ENCODE measurements at places on chromosomes 16 and 17.

GRCh38 chr16:87854053-87854906 lies 15.0 kb downstream of the SLC7A5 start:
- no peak for DNase-seq

- no peak for DNase-seq
These were observed 221.7 kb downstream of the RPTOR start for GRCh38 chr17:80766290-80766855.

GRCh38 chr17:80095038-80095843 lies 6.1 kb upstream of the GAA start:
- no peak for DNase-seq

DNA sequence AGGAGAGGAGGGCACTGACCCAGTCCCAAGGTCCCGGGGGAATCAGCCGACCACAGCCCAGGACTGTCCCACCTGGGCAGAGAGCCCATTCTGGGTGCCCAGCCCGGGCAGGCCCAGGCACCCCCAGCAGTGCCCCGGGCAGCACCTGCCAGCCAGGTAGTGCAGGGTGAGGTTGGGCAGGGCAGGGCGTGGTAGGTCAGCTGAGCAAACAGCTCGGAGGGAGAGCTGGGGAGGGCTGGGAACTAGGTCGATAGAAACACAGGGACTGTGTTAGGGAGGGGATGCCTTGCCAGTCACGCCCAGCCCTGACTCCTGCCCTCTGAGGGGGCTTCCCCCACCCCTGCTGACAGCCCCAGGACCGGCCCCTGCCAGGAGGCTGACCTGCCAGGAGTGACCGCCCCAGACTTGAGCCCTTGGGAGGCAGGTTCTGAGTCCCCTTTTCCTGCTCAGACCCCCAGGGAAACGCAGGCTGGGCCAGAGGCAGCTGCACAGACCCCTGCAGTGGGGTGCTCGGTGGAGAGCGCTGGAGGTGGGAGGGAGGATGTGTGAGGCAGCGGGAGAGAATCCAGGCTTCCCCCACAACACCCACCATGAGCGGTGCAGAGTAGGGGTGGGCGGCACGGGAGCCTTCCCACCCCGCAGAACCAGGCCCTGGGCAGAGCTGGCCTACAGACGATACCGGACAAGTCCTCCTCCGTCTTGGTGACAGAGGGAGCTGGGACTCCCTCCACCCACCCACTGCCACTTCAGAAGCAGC lies 4.7 kb downstream of the HS3ST6 start:
- no peak for DNase-seq

DNA sequence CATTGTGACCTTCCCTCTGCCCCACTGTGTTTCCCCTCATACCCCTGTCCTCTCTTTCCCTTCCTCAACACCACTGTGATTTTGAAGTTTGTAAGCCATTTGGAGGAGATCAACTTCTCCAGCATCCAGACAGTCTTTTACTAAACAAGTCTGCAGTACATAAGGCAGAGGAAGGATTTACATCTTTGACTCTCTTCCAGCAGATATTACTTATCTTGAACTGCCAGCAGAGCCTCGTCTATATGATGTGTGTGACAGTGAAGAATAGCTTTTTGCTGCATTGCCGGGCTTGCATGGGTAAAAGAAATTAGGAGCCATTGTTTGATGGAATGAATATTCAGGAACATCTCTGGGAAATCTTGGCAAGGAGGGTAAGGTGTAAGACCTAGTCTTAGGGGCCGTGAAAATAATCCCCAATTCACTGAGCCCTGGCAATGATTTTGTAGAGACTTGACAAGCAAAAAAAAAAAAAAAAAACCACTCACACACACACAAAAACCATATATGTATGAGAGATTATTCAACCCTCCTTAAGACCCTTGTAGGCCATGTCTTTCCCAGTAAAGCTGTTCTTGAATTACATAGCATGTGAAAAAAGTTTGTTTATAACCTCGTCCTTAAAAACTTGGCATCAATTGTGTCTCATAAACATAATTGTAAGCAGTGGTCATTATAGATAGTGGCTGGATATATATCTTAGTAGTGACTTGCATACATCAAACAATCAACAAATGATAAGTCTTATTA lies 903.9 kb downstream of the CDH11 start:
- no peak for DNase-seq

GRCh38 chr16:47198180-47198575 lies 54.4 kb upstream of the NETO2 start:
- DNase-seq: no peak

DNA sequence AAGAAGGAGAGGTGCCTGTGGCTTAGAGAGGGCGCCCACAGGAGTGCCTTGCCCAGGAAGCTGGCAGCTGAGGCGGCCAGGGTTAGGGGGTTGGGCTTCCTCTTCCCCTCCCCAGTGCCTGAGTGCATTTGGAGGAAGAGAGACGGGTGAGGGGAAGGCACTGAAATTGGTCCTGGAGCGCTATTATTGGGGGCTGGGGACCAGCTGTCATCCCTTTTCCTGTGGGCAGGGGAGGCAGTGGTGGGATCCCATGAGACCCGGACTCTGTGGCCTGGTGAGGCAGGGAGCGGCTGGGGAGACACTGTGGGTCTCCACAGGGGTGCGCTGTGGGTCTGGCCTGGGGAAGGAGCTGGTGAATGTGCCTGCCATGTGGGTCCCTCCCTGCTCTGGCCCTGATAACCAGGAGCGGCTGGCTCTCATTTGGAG lies 259.7 kb downstream of the SEC14L1 start:
- DNase-seq: no peak

DNA sequence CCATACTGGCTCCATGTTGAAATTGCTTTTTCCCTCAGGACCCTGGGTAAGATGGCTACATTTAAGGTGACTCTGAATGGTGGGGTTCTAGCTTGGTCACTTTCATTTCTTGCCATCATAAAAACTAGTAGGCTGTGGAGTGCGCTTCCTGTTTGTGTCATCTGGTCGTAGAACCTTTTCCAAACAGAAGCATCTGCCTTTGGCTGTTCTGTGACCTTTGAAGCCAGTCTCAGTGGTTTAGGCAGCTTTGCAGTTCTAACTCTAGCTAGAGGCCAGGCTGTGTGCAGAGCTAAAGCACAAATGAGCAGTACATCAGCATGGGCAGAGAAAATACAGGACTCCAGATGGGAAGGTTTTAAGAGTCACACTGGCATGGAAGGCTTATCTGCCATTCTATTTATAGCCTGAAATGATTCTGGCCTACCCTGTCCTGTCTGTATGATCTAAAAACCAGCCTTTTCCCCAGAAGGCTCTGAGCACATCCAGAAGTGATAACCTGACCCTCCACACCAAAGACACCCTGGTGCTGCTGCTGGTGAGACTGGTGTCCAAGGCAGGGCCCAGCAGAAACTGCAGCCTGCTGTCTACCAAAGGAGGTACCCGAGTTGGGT lies 8.6 kb downstream of the ESRP2 start:
- no peak for DNase-seq

DNA sequence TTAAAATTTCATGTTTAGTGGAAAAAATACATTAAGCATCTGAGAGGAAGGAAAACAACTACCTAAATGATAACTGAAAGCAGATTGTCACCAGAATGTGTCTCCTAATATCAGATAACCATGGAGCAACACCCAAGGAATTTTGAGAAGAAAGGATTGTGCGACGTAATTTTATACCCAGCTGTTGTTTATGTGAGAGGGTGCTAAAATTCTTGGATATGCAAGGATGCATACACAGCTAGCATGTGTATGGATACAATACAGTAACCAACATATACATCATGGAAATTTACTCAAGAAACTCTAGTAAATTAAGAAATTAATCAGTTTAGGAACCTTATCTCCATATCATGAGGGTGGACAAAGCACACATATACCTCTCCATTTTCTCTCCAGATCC lies 290.9 kb downstream of the HS3ST3A1 start:
- DNase-seq: no peak

DNA sequence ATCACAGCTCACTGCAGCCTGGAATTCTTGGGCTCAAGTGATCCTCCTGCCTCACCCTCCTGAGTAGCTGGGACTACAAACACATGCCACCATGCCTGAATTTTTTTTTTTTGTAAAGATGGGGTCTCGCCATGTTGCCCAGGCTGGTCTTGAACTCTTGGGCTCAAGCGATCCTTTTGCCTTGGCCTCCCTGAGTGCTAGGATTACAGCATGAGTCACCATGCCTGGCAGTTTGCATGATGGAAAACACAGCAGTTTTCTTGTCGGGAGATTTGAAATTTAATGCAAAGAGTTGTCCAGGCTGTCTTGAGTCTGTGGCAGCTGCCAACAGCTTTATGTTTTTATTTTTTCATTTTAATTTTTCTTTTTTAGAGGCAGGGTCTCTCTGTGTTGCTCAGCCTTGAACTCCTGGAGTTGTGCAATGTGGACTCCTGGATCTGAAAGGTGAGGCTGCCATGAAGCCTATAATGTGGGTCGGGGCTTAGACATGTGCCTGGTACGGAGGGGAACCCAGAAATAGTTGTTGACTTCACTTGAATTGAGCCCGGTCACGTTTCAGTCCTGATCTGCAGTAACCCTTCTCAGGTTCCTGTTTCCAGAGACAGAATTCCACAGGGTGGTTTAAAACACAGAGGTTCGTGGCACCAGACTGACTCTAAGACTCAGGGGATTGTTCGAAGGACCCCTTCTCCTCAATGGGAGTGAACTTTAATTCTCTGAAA lies 18.7 kb downstream of the CD300A start:
- DNase-seq: no peak

DNA sequence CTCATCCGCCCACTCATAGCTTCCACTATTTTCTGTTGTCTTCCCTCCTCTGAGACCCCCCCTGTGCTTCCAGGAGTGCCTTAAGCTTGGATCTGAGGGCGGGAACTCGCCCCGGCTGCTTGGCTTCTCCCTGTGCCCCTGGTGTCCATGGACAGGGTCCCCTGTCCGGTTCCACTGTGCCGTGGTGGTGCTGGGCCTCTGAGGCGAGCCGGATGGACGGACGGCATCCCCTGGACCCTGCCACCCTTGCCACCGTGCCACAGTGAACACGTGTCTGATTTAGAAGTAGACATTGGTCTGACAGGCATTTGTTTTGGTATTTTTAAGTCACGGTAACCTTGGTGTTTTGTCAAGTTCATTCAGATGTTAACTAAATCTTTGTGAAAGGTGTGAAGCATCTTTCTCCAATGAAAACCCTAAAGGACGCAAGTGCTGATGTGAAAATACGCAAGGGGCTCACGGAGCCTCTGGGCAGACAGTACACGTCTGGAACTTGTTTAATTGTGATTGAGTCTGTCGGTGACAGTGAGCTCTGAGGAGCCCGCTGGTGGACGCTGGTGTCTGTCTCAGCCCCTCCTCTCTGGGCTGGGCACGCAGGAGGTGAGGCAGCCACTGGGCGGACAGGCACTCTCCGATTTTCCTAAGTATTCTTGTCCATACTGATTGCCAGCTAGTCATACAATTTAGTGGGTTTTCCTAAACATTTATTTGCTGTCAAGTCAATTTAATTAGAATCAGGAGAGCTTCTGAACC lies 26.3 kb downstream of the ZNF750 start:
- DNase-seq: no peak

DNA sequence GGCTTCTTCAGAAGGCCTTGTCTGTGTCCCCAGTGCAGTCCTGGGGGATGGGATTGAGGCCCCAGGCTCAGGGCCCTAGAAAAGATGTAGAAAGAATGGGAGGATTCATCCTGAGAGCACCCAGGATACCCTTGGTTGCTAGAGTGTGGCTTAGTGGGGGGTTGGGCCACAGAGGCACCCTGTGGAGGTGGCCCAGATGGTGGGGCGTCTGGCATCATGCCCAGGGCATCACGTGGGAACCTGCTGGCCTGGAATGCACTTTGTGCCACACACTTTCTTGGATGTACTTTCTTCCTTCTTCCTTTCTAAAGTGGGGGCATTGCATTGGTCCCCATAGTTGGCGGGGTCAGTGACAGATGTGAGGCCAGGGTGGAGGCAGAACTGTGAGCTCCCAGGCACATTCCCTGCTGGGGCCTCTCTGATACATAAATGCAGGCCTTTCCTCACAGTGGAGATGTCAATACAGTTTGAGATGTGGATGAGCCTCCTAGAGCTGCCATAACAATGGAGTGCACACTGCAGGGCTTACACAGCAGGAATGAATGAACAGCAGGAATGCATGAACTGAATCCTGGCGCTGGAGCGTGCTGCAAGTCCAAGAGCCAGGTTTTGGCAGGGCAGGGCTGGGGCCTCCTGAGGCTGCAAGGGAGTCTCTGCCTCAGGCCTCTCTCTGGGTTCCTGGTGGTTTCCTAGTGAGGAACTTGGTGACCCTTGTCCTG lies 43.3 kb downstream of the MGAT5B start:
- DNase-seq: no peak

- no peak for DNase-seq
These were observed 171.4 kb downstream of the SEC14L1 start for GRCh38 chr17:77312061-77312701.

DNA sequence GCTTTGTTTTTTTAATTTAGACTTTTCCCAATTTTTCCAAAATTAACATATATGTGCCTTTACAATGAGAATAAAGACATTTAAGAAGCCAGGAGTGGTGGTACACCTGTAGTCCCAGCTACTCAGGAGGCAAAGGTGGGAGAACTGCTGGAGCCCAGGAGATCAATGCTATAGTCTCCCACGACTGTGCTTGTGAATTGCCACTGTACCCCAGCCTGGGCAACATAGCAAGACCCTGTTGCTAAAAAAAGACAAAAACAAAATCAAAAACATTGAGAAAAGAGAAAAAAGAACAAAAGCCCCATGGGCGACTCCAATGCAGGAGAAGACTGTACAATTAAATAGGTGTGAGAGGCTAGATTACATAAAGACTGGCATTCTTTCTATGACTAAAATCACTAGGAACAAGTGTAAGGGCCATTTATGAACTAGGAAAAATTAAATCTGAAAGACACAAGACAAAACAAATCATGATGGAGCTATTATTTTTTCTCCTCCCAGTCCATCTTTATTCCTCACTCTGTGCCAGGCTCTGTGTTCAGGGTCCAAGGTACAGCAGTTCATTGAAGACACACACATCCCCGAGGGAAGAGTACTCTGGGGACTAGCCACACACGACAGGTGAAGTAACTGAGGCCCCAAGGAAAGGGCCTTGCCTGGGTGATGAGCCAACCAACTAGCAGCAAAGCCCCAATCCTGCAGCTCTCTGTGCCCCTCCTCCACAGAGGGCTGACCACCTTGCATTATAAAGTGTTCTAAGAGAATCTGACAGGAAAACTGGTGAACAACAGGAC lies 79.8 kb downstream of the CREBBP start:
- no peak for DNase-seq

DNA sequence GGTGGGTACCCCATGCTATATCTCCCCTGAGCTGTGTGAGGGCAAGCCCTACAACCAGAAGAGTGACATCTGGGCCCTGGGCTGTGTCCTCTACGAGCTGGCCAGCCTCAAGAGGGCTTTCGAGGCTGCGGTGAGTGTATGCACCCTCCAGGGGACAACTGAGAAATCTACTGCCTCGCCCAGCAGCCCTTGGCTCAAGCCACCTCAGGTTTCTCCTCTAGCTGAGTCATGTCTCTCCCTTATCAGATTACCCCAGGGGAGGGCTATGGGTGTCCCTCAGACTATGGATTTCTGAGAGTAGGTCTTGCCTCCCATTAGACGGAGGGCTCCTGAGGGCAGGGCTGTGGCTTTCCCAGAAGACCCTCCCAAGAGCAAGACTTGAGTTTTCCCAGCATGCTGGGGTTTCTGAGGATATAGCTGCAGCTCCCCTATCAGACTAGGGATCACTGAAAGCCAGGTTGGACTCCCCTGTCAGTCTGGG lies 6.7 kb downstream of the NEK8 start:
- DNase-seq: no peak

Data from IMR-90 (cell line).